Caudate nucleus (tissue), 63 donors: ENCODE measurements at places on chromosomes 6 and 20.
A peak's percentile ranks its signal among the peaks of the same experiment; 100 is the strongest.

- DNase-seq = no peak
Measured at GRCh38 chr6:10961837-10962236, 75.0 kb downstream of the SYCP2L start.

GRCh38 chr6:158194487-158195280 lies 26.5 kb downstream of the GTF2H5 start:
- DNase-seq = no peak

DNA sequence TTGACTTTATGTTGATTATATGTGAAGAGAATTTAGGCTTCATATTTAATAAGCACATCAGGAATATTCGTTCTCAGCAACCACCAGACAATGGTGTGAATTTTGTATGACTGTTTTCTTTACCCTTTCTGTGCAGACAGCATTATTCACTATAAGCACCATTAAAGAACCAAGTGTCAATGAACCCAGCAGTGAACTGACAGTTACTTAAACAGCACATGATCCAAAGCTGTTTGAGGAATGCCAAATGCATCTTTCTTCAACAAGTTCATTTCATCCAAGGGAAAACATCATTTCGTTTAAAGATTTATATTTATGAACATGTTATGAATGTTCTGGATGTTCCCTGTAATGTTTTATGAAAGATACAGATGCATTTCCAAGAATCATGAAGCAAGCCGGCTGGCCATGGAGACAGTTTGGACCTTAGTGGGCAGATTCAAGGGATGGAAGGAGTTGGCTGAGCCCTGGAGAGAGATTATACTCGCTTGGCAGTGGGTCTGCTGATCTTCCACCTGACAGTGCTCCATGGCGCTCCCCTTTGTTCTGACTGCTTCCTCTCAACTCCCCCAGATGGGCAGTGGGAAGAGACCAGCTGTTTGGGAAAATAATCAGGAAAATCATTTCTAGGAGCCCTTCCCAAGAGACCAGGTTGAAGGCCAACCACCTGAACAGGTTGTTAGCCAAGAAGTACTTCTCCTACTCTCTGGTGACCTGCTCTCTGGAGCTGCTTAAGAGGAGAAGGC lies 326.0 kb upstream of the RSPO3 start:
- no peak for DNase-seq

DNA sequence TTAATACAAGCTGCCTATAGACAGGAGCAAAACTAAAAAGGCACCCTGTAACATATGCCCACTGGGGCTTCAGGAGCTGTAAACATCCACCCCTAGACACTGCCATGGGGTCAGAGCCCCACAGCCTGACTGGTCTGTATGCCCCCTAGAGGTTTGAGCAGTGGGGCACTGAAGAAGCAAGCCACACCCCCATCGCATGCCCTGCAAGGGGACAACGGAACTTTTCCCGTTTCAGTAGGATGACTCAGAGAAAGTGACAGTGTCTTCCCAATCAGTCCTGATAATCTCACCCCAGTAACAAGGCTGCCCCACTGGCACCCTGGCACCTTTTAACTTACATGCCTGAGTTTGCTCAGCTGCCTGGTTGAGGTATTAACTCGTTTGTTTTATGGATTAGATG lies 35.9 kb downstream of the BEND3 start:
- DNase-seq = no peak

GRCh38 chr20:50690650-50691572 lies at the start of gene RIPOR3:
RIPOR3 (minus strand) TSS chr20:50691542; CDS start chr20:50691128, 414 bp downstream.
- DNase-seq = no peak

- no peak for DNase-seq
Measured at GRCh38 chr20:14853079-14853478, 515.7 kb upstream of the FLRT3 start.

DNA sequence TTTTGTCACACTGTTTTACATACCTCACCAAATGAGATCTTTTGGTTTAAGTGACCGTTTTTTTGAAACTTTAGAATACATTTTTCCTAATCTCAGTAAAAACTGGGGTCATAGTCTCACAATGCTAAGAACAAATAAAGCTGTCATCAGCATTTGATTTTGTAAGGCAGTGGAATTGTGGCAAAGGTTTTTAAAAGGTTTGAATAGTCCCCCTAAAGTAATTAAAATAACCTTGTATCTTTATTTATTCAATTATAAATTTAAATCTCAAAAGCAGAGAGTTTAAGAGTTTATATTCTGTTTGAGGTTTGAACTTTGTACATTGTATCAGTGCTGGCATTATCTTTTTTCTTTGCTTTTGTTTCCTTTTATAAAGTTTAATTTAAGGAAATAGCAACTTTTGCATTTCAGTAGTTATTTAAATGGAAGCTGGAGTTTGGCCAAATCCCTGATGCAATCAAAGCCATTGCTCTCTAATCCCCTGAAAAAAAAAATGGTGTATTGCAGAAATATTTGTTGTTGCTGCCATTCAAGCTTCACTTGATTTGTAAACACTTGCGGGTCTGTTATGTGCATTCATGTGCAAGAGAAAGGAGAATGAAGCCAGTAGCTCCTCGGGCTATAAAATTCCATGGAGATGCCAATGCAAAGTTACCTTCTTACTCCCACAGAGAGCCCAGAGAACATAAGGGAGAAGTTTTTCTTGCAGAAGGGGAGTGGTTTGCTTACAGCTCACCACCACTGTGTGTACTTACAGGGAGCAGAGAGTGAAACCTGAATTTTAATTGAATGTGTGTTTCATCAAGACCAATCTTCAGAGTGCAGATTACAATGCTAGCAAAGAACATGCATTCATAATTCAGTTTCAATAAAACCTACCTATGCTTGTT lies 391.8 kb downstream of the ARHGAP18 start:
- no peak for DNase-seq

DNA sequence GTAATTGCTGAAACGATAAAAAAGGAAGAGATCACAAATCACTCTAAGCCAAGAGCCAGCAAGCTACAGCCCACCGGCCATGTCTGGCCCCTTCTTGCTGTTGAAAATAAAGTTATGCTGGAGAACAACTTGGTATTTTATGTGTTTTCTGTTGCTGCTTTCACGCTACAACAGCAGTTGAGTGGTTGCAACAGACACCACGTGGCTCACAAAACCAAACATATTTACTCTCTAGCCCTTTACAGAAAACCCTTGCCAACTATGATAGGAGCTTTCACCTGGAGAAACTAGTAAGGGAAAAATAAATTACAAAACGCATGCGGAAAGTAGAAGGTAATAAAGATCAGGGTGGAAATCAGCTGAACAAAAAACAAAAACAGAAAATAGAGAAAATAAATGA lies 41.1 kb upstream of the SLCO4A1 start:
- no peak for DNase-seq

DNA sequence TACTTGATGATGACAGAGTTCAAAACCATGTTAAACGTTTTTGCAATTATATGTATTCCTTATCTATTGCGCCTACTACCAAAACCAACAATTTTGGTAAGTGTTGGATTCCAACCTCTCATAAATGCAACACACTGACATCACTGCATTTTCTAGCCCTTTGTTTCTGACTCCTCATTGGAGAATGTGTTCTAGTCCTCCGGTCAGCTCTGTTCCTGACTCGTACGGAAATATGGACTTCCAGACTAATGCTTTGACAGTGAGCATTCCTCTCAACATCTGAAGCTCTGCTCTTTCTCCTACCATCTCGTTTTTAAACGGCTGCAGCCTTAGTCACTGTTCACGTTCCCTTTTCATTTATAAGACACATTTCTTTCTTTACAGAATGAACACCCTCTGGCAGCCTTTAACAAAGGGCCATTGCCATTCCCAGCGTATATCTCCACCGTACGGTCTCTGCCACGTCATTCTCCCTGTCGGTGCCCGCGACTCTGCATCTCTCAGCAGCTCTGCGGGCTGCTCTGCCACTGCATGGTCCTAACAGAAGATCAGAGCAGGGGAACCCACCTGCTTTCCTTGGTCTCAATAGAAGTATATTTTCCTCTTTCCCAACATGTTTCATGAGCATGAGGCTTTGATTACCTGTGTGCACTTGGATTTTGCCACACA lies 103.0 kb upstream of the SYNDIG1 start:
- DNase-seq = no peak

GRCh38 chr6:104837158-104837557 lies 22.6 kb downstream of the HACE1 start:
- no peak for DNase-seq

- DNase-seq = no peak
Measured at GRCh38 chr6:129029778-129030177, 146.8 kb downstream of the LAMA2 start.

DNA sequence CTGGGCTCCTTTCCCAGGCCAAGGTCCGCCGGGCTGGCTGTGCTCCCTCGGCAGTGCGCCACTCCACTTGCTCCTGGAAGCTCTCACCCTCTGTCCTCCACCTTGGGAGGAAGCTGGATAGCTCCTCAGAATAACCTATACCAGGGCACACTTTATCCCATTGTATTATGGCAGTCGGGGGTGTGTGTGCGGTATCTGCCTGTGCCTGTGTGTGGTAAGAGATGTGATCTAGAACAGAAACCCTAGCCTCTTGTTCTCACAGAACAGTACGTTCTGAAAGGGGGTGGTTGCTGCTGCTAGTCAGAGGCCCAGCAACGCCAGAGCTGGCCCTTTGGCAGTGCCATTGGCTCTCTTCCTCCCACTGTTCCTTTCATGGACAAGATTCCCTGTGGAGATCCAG lies 168.4 kb downstream of the TBXT start:
- no peak for DNase-seq

GRCh38 chr6:136728033-136728939 lies 64.0 kb downstream of the MAP3K5 start:
- no peak for DNase-seq

- DNase-seq = no peak
Measured at GRCh38 chr6:47310131-47310480, 401 bp upstream of the TNFRSF21 start.

DNA sequence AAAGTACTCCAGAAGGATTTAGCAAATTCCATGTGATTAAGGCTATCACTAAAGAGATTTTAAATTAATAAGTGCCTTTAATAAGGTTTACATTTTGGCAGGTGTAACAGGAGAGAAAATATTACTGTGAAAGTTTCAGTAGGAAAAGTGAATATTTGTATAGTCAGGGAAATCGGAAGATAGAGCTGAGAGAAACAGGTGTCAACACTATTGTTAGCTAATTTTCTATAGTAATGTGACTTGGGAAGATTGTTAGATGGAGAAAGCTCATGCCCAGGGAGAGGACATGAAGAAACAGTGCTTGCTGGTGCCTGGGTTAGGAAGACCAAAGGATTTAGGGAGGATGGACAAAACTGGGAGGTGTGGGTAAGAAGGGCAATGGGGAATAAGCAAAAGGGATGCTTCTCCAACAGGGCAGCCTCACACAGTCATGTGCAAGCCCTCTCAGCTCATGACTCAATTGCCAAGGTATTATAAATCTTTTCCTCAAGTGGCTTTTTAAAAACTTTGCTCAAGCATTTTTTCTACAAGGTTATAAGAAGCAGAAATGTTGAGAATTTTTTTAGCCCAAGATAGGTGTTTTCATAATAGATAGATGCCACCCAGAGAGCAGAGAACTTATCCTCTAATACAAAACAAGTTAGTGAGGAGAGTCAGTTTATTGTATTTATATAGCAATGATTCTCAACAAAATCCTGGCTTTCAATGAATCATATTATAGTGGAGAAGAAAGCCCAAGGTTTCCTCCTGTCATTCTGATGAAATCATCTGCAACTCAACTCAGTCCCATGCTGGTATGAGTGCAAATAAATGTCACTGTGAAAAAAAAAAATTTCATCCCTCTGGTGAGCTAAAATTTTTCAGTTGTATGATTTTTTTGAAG lies 325.2 kb upstream of the NT5E start:
- no peak for DNase-seq

- DNase-seq = no peak
Measured at GRCh38 chr20:5315807-5316187, 957 bp downstream of the PROKR2 start.

GRCh38 chr6:15948930-15949900 lies 179.7 kb upstream of the MYLIP start:
- no peak for DNase-seq

DNA sequence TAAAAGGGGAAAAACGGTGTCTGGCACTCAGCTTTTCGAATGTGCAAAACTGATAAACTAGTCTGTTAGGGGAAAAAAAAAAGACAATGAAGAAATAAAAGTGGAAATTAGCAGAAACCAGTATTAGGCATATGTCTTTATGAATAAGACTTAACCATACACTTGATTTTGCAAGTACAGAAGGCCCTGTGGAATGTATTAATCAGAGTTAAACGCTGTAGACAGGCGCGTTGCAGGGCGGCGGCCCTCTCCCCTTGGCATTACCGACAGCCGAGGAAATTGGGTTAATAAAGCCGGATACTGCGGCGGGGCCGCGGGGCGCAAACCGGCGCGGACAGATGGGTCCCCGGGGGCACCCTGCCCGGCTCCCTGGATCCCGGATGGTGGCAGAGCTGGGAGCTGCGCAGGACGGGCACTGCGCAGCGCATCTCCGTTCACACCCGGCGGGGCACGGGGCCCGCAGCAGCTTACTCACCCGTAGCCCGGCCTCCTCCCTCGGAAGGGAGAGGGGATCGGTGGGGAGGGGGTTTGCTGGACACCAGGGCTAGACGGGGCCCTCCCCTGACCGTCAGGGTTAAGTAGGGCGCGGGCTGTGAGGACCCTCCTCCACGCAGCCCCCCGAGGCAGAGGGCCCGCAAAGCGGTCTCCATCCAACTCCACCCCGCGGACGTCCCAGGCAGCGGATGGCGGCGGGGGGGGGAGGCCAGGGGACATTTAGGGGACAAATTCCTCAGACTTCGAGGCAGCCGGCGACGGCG lies 2.0 kb downstream of the BHLHE23 start:
- no peak for DNase-seq

- DNase-seq = peak; percentile 94
Measured at GRCh38 chr20:35615667-35616464, at the start of gene SPAG4. SPAG4 (plus strand) TSS chr20:35615829; CDS start chr20:35616004, 175 bp downstream.

GRCh38 chr6:131858765-131859415 lies 51.1 kb downstream of the ENPP1 start:
- DNase-seq = no peak

DNA sequence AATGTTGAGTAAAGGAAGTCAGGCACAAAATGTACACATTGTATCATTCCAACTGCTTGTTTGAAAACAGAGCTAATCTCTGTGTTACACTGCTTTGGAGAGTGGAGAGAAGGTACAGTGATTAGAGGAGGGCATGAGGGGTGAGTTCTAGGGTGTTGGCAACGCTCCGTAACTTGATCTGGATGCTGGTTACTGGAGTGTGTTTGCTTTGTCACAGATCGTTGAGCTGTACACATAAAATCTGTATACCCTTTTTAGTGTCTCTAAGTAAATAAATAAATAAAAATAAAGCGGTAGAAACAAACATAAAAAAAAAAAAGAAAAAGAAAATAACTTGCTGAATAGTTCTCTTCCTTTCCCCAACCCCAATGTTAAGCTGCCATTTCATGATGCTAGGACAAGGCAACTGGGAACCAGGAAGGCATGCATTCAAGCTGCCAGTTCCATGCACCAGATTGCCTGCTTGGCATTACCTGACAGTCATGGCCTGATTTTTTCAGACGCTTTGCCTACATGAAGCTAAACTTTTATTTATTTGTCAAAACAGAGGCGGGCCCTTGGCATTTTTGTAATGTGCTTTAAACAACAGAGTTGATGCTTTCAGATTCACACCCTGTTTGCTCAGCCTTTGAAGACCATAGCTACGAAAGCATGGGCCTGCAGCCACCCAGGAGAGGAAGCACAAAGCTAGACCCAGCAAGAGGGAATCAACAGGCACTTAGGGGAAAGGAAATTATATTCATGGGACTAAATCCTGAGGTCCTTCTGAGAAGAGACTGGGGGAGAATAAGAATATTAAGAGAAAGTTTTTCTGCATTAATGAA lies 21.2 kb downstream of the TNFRSF21 start:
- DNase-seq = no peak

- no peak for DNase-seq
Measured at GRCh38 chr6:169339731-169340309, 86.2 kb upstream of the THBS2 start.
